Fibroblast of skin of scalp (primary cell): ENCODE measurements at places on chromosomes 4 and X.
A peak's percentile ranks its signal among the peaks of the same experiment; 100 is the strongest.

- DNase-seq: no peak
Measured at GRCh38 chrX:112874614-112875013, 34.0 kb upstream of the AMOT start.

GRCh38 chrX:48045410-48046311 lies 25.8 kb downstream of the ZNF630 start:
- DNase-seq: peak; percentile 61

- no peak for DNase-seq
Measured at GRCh38 chr4:173202395-173202794, 33.8 kb downstream of the GALNT7 start.

GRCh38 chr4:53712408-53713020 lies 121.2 kb upstream of the LNX1 start:
- no peak for DNase-seq

DNA sequence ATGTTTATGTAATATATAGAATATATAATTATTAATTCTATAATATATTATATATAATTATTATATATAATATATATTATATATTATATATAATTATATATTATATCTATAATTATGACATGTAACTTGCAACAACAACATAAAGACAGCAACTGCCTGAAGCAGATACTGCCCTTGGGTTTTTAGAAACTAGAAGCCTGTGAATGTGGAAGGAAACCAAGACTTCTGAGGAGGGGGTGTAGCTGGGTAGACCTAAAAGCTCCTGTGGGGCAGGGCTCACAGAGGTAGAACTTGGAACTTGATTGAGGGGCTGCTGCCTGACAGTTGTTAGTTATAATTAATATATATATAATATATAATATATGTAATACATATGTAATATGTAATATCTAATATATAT lies 167.2 kb upstream of the SLIT2 start:
- DNase-seq: no peak

DNA sequence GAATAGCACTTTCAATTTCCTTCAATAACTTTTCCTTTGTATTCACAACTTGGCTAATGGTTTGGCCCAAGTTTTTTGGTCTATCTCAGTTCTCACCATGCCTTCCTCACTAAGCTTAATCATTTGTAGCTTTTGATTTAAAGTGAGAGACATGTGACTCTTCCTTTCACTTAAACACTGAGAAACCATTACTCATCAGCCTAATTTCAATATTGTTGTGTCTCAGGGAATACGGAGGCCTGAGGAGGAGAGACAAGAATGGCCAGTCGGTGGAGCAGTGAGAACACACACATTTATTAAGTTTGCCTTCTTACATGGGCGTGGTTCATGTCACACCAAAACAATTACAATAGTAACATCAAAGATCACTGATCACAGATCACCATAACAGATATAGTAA lies 56.7 kb downstream of the TSPAN5 start:
- peak; percentile 56 for DNase-seq

DNA sequence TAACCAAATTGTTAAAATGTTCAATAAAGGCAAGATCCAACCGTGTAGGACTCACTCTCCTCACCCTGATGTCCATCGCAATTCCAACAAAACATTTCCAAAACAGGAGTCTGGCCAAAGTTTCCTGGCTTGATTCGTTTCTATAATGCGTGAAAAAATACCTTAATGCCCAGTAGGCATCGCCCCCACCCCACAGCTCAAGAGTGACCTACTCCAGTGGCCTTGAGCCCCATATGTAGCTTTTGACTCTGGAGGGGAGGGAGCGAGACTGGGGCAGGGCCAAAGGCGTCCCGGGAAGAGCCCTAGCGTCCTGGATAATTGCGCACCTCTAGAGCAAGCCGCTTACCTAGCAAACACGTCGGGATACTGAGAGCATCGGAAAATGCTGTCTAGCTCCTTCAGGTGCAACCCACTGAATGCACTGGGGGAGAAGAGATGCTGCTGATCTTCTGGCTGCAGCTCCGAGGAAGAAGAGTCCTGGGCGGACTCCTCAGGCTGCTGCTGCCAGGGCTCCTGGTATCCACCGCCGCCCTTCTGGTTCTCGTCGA lies 55.6 kb upstream of the NKAP start:
- DNase-seq: no peak

GRCh38 chr4:1305781-1306455 lies 16.2 kb downstream of the MAEA start:
- no peak for DNase-seq

DNA sequence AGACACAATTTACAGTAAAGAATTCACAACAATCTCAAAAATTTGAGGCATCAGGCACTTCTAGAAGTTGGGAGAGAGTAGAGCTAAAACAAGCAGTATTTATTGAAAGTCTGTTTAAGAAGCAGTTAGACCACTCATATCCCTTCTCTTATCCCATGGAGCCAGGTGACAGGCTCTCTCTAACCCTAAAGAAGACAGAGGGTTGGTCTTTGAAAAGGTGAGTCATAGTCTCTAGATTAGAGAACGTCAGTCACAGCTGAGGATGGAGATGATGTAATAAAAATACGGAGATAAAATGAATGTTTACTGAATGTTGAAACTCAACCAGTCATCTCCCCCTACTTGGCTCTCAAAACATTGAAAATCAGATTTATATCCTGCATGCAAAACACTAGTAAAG lies 223.8 kb downstream of the CHIC2 start:
- DNase-seq: no peak

DNA sequence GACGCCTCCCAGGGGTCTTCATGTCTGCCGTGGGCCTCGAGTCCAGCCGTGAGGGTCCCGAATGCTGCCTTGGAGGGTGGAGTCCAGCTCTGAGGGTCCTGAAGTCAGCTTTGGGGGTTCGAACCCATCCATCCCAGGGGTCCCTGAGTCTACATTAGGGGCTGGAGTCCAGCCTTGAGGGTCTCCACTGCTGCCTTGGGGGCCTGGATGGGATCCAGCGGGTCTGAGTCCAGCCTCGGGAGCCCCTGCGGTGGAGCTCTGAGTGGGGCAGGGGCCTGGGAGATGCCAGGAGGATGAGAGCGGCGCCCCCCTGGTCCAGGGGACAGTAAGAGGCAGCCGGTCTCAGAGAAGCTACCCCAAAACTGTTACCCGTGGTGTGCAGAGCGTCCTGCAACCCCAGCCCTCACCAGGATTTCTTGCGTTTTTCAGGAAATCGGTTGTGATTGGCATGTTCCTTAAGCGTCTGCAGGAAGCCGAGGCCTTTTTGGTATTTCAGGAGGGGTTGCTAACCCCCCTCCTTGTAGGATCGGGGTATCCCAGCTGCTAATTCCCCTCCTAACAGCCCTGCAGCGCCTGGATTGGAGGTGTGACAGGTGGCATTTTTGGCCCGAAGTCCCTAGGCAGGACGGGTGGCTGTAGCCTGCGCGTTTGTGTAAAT lies 1.7 kb upstream of the GTPBP6 start:
- no peak for DNase-seq

DNA sequence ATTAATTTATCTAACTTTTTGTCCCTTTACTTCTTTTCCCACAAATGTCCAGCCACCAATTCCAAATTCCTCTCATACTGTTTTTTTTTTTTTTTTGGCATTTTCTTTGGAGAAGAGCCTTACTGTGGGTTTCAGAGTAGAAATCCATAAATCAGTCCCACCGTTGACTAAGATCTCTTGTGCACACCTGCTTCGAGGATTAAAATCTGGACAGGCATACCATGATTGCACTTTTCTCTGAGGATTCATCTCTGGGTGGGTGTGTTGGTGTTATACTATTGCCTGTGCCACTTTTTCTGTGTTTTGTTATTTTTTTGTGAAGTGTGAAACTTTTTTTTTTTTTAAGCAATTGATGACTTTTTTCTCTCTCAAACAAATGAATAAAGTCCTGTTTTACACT lies 13.2 kb downstream of the PRDM8 start:
- DNase-seq: no peak

- DNase-seq: no peak
Measured at GRCh38 chr4:186250760-186251159, 15.2 kb upstream of the F11 start.

GRCh38 chr4:89196745-89197144 lies 85.4 kb downstream of the TIGD2 start:
- no peak for DNase-seq

DNA sequence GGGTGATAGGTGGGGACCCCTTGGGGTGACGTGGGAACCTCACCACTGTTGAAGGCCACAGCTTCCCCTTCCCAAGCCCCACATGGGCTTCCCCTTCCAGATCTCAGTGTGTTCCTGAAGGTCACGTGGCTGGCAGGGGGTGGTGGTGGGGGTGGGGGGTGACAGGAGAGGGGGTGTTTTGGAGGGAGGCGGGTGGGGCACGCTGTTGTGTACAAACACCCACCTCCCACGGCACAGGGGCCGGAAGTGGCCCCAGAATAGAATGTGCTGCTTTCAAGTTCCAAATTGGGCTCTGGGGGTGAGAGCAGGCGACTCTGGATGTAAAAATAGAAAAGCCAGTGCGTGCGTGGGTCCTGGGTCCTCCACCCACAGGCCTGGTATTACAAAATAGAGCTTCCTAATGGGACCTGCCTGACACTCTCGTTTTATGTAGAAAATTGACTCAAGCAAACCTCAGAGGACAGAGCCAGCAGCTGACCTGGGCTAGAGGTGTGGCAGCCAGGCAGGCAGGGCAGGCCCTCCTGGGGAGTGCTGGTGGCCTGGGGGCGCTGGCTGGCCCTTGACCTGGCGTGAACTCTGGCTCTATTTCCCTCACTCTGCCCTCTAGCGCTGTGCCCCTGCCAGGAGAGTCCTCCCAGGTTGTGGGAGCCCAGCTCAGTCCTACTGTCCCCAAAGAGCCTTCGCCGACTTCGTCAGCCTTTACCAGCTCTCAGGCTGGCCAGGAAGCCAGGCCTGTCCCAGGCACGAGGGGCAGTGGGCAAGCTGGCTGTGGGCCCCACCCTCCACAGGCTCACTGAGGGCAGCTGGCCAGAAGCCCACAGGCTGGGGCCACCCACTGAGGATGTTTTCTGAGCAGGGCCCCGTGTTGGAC lies 5.4 kb upstream of the SH3BP2 start:
- DNase-seq: no peak

DNA sequence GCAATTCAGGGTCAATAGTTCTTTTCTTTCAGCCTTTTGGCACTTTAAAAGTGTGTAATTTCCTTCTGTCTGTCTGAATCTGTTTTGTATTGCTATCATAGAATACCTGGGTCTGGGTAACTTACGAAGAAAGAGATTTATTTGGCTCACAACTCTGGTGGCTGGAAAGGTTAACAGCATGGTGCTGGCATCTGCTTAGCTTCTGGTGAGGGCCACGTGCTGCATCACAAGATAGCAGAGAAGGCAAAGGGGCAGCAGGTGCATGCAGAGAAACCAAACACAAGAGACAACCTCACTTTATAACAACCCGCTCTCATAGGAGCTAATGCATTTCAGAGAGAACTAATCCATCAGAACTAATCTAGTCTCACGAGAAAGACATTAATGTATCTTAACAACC lies 18.8 kb downstream of the RGN start:
- no peak for DNase-seq

- DNase-seq: no peak
Measured at GRCh38 chrX:40326186-40326965, 228.6 kb upstream of the BCOR start.

GRCh38 chrX:40177117-40177430 lies 79.3 kb upstream of the BCOR start:
- no peak for DNase-seq

GRCh38 chr4:26212528-26212927 lies 108.3 kb upstream of the RBPJ start:
- DNase-seq: no peak

DNA sequence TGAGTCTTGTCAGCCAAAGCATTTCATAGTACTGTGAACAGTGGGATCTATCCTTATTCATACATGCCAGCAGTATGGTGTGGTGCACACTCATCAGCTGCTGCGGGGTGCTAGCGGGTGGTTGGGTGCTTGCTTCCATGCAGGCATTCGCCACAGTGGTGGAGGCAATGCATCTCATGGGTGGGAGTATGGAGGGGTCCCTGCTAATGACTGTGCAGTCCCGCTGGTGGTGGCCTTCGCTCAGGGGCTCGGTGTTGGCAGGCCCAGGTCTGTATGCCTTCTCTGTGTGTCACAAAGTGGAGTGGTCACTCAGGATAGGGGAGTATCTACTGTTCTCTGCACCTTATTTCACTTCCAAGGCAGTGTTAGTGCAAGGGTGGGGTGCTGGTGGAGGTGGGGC lies 122.6 kb downstream of the POU3F4 start:
- DNase-seq: no peak

GRCh38 chr4:140903522-140904475 lies 147.6 kb upstream of the TBC1D9 start:
- peak; percentile 43 for DNase-seq

DNA sequence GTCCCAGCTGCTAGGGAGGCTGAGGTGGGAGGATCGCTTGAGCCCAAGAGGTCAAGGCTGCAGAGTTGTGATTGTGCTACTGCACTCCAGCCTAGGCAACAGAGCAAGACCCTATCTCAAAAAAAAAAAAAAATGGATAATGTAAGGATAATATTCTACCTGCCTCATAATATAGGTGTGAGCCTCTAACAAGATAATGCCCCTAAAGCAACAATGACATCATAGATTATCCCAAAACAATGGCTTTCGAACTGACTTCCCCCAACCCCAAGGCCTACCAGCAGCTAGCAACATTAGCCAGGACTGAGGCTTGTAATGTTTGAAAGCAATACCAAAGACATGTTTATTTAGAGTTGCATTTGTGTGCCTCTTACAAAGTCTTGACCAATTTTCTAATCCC lies 33.9 kb upstream of the ATP6AP2 start:
- no peak for DNase-seq

DNA sequence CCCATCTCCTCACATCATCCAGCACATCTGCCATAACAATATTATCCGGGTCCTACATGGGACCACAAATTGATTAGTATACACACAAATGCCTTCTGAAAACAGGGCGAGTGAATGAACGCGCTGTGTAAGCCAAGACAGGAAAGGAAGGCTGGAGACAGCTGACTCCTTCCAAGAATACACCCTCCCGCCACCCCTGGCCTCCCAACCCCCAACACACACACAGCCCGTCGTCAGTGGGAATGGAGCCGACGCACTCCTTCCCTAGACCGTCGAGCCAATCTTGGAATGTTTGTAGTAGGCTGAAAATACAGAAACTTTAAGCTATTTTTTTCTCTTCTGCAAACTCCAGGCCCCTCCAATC lies 319 bp upstream of the MAGEH1 start:
- DNase-seq: no peak

GRCh38 chrX:120022763-120023162 lies 54.7 kb downstream of the RHOXF2B start:
- DNase-seq: no peak

GRCh38 chr4:168129046-168129772 lies 36.9 kb downstream of the ANXA10 start:
- DNase-seq: no peak

GRCh38 chr4:88320780-88321373 lies 36.5 kb upstream of the PPM1K start:
- DNase-seq: no peak

GRCh38 chr4:73751166-73751565 lies 10.8 kb downstream of the CXCL8 start:
- no peak for DNase-seq

GRCh38 chrX:39613997-39614679 lies 483.6 kb downstream of the BCOR start:
- no peak for DNase-seq
